K562 (cell line): ENCODE measurements at places on chromosomes 16 and 17.

DNA sequence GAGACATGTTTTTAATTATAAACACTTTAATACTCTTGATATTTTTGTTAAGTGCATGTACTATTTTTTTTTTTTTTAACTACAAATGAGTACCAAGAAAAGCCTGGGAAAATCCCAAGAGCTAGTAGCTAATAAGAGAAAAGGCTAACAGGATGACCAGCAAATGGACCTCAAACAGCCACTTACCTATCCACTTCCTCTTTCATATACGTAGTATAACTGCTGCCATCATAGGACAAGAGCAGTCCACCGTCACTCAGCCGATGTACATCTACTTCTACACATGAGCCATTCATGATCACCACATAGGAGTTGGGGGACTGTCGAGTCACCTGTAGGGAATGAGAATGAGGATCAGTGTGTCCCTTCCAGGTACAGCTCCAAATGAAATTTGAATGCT lies 128.0 kb upstream of the C17orf78 start:
- no peak for DNase-seq

DNA sequence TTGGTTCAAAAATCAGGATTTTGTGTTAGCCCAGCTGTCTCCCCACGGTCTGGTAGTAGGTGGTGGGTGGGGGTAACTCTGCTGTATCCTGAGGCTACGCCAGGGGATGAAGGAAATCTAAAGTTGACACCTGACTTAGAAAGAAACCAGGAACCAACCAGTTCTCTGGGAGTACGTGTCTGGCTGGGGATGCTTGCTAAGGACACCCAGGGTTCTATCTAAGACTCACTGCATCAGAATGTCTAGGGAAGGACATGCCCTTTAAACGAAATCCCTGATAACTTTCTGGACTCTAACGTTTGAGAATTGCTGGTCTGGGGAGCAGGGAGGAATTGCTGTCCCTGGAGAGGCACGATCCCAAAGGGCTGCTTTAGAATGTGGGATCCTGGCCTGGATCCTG lies 39.2 kb upstream of the CES5A start:
- DNase-seq: no peak

- DNase-seq: no peak
These were observed 312.5 kb upstream of the TNRC6C start for GRCh38 chr17:77646046-77646430.

- no peak for DNase-seq
These were observed 89.2 kb downstream of the ABR start for GRCh38 chr17:1090465-1091189.

GRCh38 chr17:4358154-4358553 lies 8.3 kb downstream of the UBE2G1 start:
- DNase-seq: no peak

GRCh38 chr17:42132941-42133340 lies 10.3 kb downstream of the HSPB9 start:
- DNase-seq: no peak

DNA sequence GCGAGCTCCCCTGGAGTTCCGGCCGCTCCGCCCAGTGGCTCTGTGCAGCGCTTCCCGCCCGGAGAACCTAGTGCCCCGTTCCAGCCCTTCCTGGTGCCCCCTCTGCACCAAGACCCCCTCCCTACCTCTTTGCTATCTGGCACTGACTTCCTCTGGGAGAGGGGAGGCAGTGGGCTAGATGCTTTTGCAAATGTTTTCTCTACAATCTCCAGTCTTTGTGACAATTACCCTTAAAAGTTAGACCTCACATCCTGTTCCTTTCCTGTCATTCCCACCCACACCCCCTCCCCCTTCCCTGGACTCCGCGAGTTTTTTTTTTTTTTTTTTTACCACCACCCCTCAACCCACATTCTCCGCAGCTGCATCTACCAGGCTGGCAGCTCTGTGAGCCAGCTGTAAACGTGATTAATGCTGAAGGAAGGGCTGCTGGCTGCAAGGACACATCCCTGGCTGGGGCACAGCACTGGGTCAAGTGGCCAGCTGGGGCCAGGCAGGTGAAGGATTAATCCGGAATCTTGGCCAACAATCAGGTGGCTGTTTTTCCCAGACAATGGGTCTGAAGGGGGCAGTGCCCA lies 101.5 kb downstream of the MGAT5B start:
- DNase-seq: no peak

DNA sequence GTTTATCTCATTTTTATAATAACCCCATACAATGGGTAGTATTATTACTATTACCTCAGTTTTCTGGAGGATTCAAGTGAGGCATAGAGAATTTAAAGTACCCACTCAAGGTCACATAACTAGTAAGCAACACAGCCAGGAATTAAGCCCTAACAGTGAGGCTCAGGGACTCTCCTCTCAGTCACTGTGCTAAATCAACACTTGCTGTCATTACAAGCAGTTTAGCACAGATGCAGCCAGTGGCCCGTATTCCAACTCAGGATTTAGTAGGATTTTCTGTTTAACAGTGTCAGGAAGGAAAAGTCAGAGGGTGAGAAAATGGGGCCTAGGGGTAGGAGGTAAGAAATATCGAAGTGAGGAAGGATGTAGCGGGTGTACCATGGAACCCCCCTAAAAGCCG lies 536.9 kb downstream of the TMEM114 start:
- DNase-seq: no peak

GRCh38 chr16:84833144-84833500 lies 13.3 kb downstream of the CRISPLD2 start:
- DNase-seq: no peak

GRCh38 chr17:66960613-66961012 lies 3.9 kb upstream of the CACNG4 start:
- DNase-seq: no peak

- DNase-seq: peak; percentile 90
These were observed 14.1 kb downstream of the CYGB start for GRCh38 chr17:76523084-76524037.

DNA sequence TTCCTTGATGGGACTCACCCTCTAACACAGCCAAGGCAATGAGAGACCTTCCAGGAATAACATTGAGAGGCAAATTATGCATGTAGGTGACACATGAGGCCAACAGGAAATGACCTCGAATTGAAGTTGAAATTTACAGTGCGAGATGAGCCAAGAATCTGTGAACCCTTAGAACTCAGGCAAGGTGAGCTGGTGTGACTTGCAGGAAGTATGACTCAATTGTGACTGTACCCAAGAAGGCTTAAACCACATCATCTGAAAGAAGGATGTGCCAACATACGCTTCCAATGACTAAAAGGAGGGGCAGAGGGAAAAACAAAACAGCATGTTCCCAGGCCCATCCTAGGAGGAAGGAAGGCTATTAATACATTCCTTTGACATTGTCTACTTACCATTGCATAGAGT lies 44.8 kb downstream of the PITPNC1 start:
- no peak for DNase-seq

DNA sequence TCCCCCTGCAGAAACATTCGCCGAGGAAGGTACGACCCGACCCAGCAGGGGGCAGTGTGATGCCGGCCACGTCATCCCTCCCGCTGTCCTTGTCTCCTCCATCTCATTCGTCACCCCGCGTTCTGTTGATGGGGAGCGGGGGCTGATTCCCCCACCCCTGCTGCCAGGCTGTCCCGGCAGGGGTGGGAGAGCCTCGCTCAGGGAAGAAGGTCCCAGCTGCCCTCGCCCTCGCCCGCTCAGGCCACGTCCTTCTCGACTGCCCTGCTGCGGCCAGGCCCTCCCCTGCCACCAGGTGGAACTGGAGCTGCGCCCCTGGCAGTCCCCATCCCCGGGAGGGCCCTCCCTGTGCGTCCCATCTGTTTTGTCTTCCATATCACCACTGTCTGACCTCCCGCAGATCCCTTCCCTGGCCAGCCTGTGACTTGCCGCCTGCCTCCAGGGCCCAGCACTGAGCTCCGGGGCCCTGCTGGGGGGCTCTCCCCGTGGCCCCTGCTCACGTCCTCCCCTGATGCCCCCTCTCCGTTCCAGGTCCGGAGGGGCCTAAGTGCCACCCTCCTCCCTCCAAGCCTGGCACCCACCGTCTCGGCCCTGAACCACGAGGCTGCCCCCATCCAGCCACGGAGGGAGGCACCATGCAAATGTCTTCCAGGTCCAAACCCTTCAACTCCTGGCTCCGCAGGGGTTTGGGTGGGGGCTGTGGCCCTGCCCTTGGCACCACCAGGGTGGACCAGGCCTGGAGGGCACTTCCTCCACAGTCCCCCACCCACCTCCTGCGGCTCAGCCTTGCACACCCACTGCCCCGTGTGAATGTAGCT lies 20.6 kb downstream of the ADAM11 start:
- peak; percentile 86 for DNase-seq

DNA sequence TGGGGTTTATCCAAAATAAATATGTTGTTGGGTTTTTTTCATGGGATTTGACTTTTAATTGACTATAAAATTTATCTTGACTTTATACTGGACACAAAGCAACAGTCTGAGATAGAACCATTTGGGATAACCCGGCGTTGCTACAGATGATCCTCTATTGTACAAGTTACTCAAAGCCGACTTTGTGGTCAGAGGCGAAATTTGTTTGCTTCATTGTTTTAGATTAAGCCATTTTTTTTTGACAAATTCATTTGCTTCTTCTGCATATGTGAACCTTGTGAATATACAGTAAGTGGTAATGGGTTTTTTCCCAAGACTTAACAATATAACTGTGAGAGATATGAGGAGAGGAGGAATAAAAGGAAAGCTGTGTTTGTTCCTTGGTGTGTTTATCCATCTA lies 11.8 kb downstream of the MYO1D start:
- DNase-seq: no peak

- no peak for DNase-seq
These were observed 4.1 kb downstream of the PRCD start for GRCh38 chr17:76543826-76544545.

DNA sequence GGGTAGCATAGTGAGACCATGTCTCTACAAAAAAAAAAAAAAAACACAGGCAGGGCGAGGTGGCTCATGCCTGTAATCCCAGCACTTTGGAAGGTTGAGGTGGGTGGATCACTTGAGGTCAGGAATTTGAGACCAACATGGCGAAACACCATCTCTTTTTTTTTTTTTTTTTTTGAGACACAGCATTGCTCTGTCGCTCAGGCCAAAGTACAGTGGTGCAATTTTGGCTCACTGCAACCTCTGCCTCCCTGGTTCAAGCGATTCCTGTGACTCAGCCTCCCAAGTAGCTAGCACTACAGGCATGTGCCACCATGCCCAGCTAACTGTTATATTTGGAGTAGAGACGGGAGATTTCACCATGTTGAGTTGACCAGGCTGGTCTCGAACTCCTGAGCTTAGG lies 5.1 kb downstream of the RAMP2 start:
- no peak for DNase-seq

- DNase-seq: no peak
These were observed 10.9 kb downstream of the LLGL2 start for GRCh38 chr17:75536366-75536765.

- no peak for DNase-seq
These were observed 152.9 kb upstream of the ANKFN1 start for GRCh38 chr17:56000411-56000810.
